ENCODE measurements at places on chromosomes 6 and 20.

DNA sequence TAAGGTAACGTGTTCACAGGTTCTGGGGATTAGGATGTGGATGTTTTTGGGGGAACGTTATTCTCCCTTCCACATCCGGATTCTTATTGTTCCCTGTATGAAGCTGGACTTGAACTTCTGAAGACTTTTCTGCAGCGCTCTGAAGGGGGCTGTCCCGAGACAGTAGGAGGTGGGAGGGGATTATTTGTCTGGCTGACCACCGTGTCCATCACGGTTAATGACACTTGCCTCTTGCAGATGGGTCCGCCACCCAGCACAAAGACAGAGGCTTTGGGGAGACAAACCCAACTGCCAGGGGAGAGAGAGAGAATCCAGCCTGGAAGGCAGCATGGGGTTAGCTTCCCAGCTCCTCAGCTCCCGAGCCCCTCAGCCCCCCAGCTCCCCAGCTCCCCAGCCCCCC lies 16.7 kb downstream of the ZDHHC14 start:
- no peak for DNase-seq

GRCh38 chr20:61933951-61934715 lies 131.5 kb downstream of the TAF4 start:
- DNase-seq: no peak

DNA sequence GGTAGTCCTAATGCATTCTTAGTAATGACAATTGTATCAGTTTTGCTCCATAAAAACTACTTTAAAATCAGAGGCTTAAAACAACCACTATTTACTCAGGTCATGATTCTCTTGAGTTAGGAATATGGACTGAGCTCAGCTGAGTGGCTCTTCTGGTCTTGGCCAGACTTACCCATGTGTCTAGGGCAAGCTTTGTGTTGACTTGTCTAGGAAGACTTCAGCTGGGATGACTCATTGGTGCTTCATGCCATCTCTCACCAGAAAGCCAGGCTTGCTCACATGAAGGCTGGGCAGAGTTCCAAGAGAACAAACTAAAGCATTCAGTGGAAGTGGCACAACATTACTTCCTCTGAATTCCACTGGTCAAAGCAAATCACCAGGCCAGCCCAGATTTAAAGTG lies 155.3 kb downstream of the DHX35 start:
- no peak for DNase-seq

DNA sequence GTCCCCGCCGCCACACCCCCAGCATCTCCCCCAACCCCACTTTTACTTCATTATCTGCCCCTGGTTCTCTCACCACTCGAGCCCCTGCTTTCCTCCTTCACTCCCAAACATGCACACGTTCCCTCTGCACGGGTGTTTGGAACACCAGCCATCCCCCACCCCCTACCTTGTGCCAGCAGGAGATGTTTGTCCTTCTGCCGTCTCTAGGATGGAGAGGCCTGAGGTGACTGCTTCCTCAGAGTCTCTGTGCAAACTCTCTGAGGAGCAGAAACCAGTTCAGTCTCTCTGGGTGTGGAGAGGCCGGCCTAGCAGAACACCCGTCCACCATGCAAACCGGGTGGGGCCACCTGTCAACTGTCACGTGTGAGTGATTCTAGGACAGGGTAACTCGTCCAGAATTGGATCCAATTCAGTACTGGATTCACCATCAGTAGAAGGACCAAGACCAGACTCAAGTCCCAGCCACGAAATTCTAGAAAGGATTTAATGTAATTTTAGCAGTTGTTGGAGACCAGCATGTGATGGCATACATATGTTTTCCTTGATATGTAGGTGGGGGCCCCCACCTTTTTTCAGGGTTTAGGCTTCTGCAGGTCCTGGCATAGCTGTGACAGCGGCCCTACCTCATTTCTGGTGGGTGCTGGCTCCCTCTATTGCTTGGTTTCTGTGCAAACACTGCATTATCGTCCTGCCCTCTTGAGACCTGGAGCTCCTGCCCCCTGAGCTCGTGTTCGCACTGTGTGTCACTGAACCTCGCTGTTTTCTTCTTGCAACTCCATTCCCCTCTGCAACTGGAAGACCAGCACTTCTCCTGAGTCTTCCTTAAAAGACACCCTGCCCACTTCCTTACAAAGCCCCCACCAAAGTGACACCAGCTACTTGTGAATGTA lies at the start of gene RAET1E:
Gene RAET1E (minus strand): TSS at position 259 of the 890 bp plus-strand sequence. CDS start 7,212 bp downstream, outside the sequence.
- no peak for DNase-seq

- DNase-seq: no peak
Measured at GRCh38 chr6:12075067-12075563, 63.0 kb downstream of the HIVEP1 start.

DNA sequence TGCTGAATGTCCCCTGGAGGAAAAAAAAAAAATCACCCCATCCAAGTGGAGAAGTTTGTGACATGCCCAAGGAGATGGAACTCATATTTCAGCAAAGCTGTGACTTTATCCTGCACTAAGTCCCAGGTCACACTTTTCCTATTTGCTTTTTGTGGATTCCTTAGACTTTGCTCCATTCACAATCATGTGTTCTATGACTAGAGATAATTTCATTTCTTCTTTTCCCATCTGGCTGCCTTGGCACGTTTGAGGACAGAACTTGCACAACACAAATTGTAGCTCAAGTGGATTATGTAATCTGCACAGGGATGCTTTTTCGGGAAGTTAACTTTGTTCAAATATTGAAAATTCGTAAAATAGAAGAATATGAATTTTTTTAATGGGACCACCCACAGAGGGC lies 100.7 kb upstream of the PTPN1 start:
- DNase-seq: no peak

DNA sequence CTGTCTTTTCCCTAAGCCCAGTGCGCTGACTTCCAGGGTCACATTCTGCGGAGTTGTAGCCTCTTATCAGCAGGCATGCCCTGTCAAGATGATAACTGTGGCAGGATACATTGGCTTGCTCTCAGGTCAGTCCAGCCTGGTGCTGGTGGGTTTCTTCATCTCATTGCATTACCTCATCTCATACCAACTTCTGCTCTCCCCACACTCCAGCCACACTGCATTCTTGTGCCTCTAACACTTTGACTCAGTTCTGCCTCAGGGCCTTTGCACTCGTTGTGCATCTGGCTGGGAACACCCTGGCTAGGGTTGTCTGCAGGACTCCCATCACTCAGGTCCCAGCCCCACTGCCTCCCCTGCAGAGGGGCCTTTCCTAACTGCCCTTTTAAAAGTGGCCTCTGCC lies 110.3 kb upstream of the BACH2 start:
- no peak for DNase-seq
